ENCODE measurements at places on chromosomes 7 and 10. TPM values are rescaled to one million over a fixed set of nuclear protein-coding genes. Genes with fewer than 3 reads are reported as not detected.

- H3K27ac ChIP-seq, result no peak overlapping the region
- no peak for DNase-seq
- no peaks in the 10 kb centered on the region for H3K36me3 ChIP-seq
Measured at GRCh38 chr10:122558452-122558851, 2.1 kb upstream of the DMBT1 start.

- H3K4me1 ChIP-seq, result no peaks in the 10 kb centered on the region
- H3K36me3 ChIP-seq, result peaks cover 75% of the 10 kb centered on the region
- H3K27me3 ChIP-seq, result no peaks in the 10 kb centered on the region
- H3K27ac ChIP-seq, result no peak overlapping the region
Measured at GRCh38 chr10:7756360-7756992, 31.3 kb downstream of the KIN start.

GRCh38 chr7:5421714-5422395, 1.8 kb downstream of the TNRC18 start:
- peak overlapping the region; percentile 93 for H3K4me3 ChIP-seq
- H3K27me3 ChIP-seq, result no peaks in the 10 kb centered on the region
- H3K27ac ChIP-seq, result peak overlapping the region; percentile 100
- DNase-seq, result no peak

GRCh38 chr7:48515171-48515570, 343.9 kb downstream of the ABCA13 start:
- H3K4me1 ChIP-seq, result no peaks in the 10 kb centered on the region
- no peak overlapping the region for H3K27ac ChIP-seq
- no peaks in the 10 kb centered on the region for H3K36me3 ChIP-seq
- no peak overlapping the region for H3K4me3 ChIP-seq
- no peaks in the 10 kb centered on the region for H3K27me3 ChIP-seq
- no peak for DNase-seq

DNA sequence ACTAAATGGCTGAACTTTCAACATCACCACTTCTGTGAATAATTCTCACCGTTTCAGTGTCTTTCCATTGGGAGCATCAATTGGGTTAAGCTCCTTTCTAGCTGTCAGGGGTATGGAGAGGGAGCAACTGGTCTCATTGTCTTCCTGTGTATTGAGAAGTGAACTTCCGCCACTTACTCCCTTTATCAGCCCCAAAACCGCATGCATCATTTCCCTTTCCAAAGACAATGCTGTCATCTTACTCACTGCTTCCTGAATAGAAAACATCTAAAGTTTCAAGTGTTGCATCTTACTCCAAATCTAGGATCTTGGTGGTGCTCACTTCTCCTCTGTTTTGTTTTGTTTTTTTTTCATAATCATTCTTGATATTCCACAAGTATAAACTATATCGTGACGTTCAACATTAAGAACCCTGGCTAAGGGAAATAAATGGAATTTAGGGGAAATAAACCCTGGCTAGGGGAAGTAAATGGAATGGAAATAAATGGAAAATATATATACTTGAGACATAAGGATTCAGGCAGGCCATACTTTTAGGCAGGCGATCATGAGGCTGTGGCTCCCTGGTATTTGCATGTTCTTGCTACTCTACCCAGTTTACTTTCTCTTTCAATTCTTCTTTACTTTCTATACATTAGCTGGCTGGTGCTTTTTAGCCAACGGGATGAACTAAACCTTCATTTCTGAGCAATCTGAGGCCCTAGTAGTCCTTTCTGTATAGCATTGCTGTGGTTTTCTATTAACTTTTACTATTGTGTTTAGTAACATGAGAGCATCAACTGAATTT, 371.9 kb downstream of the BMPER start:
- H3K27me3 ChIP-seq, result no peaks in the 10 kb centered on the region
- DNase-seq, result no peak
- H3K36me3 ChIP-seq, result no peaks in the 10 kb centered on the region
- H3K4me3 ChIP-seq, result no peak overlapping the region

Gene AOAH
- 16.1 TPM for total RNA-seq

DNA sequence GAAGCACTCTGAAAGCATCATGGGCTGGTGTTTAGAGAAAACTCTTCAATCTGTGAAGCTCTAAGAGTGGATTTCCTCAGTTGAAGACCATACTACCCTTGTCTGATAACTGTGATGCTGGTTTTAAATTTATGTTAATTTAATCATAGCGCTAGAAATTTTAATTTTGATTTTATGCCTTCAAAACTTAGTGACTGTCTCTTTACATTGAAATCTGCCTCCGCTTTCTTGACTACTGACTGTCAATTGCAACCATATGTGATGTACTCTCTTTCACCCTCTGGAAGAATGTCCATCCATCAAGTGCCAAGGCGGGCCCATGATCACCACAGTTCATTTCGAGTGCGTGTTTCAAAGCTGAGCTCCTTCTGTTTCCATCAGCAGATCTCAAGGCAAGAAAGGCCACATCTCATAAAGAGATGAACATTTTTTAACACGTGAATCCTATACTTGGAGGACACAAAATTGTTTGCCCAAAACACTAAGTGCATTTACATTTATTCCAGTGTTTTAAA, 147.1 kb downstream of the ITGA8 start:
- no peaks in the 10 kb centered on the region for H3K36me3 ChIP-seq
- H3K4me1 ChIP-seq, result peaks cover 8% of the 10 kb centered on the region
- H3K27ac ChIP-seq, result no peak overlapping the region
- no peaks in the 10 kb centered on the region for H3K27me3 ChIP-seq
- H3K4me3 ChIP-seq, result no peak overlapping the region

Gene PAPOLB
- 0.46 TPM for total RNA-seq

GRCh38 chr10:37701781-37702493, 155.5 kb downstream of the ZNF248 start:
- H3K27me3 ChIP-seq, result no peaks in the 10 kb centered on the region
- H3K36me3 ChIP-seq, result no peaks in the 10 kb centered on the region
- H3K4me1 ChIP-seq, result no peaks in the 10 kb centered on the region
- no peak overlapping the region for H3K27ac ChIP-seq

Gene POLR3A
- 9.9 TPM for total RNA-seq

- H3K4me1 ChIP-seq, result peaks cover 41% of the 10 kb centered on the region
- peak overlapping the region; percentile 98 for H3K27ac ChIP-seq
- H3K36me3 ChIP-seq, result no peaks in the 10 kb centered on the region
- no peak overlapping the region for H3K4me3 ChIP-seq
- no peak for DNase-seq
Measured at GRCh38 chr7:65746398-65746669, 126.5 kb upstream of the VKORC1L1 start.

GRCh38 chr7:25963733-25964132, 188.3 kb upstream of the NFE2L3 start:
- no peaks in the 10 kb centered on the region for H3K4me1 ChIP-seq
- no peak overlapping the region for H3K4me3 ChIP-seq
- DNase-seq, result no peak
- H3K36me3 ChIP-seq, result no peaks in the 10 kb centered on the region
- no peak overlapping the region for H3K27ac ChIP-seq

Gene ANKRD61
- not detected for total RNA-seq

- no peaks in the 10 kb centered on the region for H3K4me1 ChIP-seq
- H3K27ac ChIP-seq, result no peak overlapping the region
- no peak for DNase-seq
Measured at GRCh38 chr7:108643136-108643535, 73.5 kb downstream of the DNAJB9 start.

DNA sequence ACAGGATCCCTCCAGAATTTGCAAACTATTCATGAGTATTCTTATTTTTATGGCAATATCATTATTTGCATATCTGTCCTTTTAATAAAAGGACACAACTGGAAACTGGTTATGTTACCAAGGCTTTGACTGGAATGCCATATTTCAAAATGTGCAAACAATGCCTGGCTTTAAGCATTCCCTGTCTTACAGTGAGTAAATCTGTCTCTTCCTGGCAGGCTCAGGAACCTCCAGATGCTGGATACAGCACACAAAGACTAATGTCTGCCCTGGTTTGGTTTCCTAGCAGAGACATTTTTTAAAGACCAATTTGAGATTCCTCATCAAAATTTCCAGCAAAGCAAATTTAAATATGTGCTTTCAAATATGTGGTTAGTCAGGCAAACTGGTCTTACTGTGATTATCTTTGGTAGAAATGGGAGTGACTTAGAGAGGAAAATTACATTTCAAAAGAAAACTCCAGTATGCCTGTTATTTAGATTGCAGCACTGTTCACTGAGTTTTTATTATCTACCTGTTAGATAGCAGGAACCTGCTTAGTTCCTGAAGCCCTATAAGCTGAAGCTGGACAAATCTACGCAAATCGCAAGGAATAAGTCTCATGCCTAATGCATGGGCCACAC, 31.3 kb downstream of the RNF216 start:
- peaks cover 15% of the 10 kb centered on the region for H3K36me3 ChIP-seq
- H3K27ac ChIP-seq, result no peak overlapping the region
- H3K4me1 ChIP-seq, result peaks cover 9% of the 10 kb centered on the region
- no peak for DNase-seq

- no peaks in the 10 kb centered on the region for H3K27me3 ChIP-seq
- H3K4me1 ChIP-seq, result peaks cover 13% of the 10 kb centered on the region
- no peak for DNase-seq
- H3K36me3 ChIP-seq, result no peaks in the 10 kb centered on the region
Measured at GRCh38 chr7:27921081-27921836, 181.3 kb downstream of the TAX1BP1 start.

GRCh38 chr10:75499556-75500160, 68.2 kb downstream of the LRMDA start:
- H3K4me1 ChIP-seq, result peaks cover 15% of the 10 kb centered on the region
- DNase-seq, result no peak
- H3K27me3 ChIP-seq, result no peaks in the 10 kb centered on the region
- no peak overlapping the region for H3K27ac ChIP-seq
- H3K4me3 ChIP-seq, result no peak overlapping the region

Gene CDK5
- 9.1 TPM for total RNA-seq

- DNase-seq, result no peak
- H3K4me3 ChIP-seq, result no peak overlapping the region
- no peaks in the 10 kb centered on the region for H3K36me3 ChIP-seq
- H3K27ac ChIP-seq, result peak overlapping the region; percentile 78
- H3K27me3 ChIP-seq, result no peaks in the 10 kb centered on the region
- peaks cover 39% of the 10 kb centered on the region for H3K4me1 ChIP-seq
Measured at GRCh38 chr7:76364198-76364584, 5.4 kb upstream of the YWHAG start.

DNA sequence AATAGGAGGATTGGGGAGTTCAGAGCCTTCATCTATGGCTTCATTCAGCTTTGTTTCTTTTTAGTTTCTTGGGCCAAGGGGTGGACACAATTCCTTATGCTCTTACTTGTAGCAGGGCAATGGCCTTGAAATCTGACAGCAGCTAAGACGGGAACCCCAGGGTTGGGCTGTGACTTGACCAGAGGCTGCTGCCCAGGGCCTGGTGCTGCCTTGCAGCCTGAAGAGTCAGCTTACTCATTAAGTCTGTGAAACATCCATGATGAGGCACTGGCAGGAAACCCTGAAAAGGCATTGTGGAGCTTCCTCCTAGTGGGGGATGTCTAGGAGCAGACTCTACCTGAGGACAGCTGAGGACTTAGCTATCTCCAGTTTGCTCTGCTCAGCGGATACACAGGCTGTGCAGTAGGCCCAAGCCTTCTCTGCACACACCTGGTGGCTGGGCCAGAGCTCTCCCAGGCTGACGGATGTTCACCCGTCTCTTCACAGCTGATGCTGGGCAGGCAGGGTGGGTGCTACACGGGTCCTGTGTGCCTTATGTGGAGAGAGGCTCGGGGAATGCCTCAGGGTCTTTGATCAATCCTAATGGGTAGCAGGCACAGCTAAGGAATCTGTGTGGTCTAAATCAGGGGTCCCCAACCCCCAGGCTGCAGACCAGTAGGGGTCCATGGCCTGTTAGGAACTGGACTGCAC, 17.8 kb downstream of the CXCL12 start:
- no peaks in the 10 kb centered on the region for H3K27me3 ChIP-seq
- no peak overlapping the region for H3K4me3 ChIP-seq
- H3K36me3 ChIP-seq, result peaks cover 9% of the 10 kb centered on the region
- no peak for DNase-seq
- no peak overlapping the region for H3K27ac ChIP-seq

GRCh38 chr10:119333146-119333792, 125.9 kb downstream of the GRK5 start:
- no peak for DNase-seq
- no peak overlapping the region for H3K27ac ChIP-seq
- H3K36me3 ChIP-seq, result peaks cover 23% of the 10 kb centered on the region
- no peak overlapping the region for H3K4me3 ChIP-seq

- H3K4me3 ChIP-seq, result no peak overlapping the region
- no peaks in the 10 kb centered on the region for H3K27me3 ChIP-seq
- no peaks in the 10 kb centered on the region for H3K4me1 ChIP-seq
Measured at GRCh38 chr7:125254566-125254965, 324.9 kb upstream of the POT1 start.

Gene HMX3
- total RNA-seq, result not detected

- H3K27me3 ChIP-seq, result no peaks in the 10 kb centered on the region
- H3K4me1 ChIP-seq, result no peaks in the 10 kb centered on the region
- no peak overlapping the region for H3K27ac ChIP-seq
- no peak overlapping the region for H3K4me3 ChIP-seq
Measured at GRCh38 chr7:121954803-121955202, 81.8 kb downstream of the PTPRZ1 start.

Gene CLDN4
- total RNA-seq, result 2.7 TPM

- no peaks in the 10 kb centered on the region for H3K27me3 ChIP-seq
- H3K36me3 ChIP-seq, result no peaks in the 10 kb centered on the region
- DNase-seq, result no peak
- peaks cover 43% of the 10 kb centered on the region for H3K4me1 ChIP-seq
- H3K4me3 ChIP-seq, result peak overlapping the region; percentile 62
Measured at GRCh38 chr10:100009283-100009792, 409 bp downstream of the DNMBP start.

GRCh38 chr7:127760436-127761031, 108.5 kb downstream of the SND1 start:
- H3K27me3 ChIP-seq, result no peaks in the 10 kb centered on the region
- no peak for DNase-seq
- no peak overlapping the region for H3K4me3 ChIP-seq

DNA sequence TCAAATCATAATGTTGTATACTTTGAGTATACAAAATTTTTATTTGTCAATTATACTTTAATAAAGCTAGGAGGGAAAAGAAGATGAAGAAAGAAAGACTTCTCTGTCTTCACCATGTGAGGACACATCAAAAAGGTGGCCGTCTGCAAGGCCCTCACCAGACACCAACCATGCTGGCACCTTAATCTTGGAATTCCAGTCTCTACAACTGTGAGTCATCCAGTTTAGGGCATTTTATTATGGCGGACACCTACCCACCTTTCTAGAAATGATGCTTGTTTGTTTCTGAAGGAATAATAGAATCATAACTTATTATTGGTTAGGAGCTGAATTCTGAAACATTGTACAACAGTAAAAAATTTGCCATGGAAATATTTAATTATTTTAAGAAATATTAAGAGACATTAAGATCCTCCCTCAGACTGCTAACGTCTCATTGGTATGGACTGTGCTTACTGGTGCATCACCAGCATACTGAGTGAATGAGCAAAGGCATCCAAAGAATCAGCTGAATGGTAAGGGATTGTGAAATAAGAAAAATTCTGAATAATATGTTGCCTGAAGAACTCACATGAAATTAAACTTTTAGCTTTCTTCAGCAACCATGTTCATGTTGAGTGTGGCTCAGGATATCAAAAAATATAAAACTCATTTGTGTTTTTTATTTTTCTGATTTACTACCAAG, 536.6 kb downstream of the HTR7 start:
- no peaks in the 10 kb centered on the region for H3K27me3 ChIP-seq
- no peaks in the 10 kb centered on the region for H3K36me3 ChIP-seq
- no peak overlapping the region for H3K4me3 ChIP-seq
- DNase-seq, result no peak
- H3K4me1 ChIP-seq, result no peaks in the 10 kb centered on the region
- H3K27ac ChIP-seq, result no peak overlapping the region

Gene TMEM273
- total RNA-seq, result 31.2 TPM
